ENCODE measurements at places on chromosomes 13 and 19.

DNA sequence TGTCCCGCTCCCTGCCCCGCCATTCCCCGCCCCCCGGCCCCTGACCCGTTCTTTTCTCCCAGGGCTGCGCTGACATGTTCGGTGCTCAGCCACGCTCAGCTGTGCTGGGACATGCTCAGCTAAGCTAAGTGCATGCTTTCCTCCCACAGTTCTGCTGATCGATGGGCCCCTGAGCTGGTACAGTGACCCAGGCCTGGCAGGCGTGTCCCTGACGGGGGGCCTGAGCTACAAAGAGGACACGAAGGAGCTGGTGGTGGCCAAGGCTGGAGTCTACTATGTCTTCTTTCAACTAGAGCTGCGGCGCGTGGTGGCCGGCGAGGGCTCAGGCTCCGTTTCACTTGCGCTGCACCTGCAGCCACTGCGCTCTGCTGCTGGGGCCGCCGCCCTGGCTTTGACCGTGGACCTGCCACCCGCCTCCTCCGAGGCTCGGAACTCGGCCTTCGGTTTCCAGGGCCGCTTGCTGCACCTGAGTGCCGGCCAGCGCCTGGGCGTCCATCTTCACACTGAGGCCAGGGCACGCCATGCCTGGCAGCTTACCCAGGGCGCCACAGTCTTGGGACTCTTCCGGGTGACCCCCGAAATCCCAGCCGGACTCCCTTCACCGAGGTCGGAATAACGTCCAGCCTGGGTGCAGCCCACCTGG, 3.7 kb downstream of the TNFSF9 start:
- DNase-seq: no peak

- DNase-seq: no peak
Measured at GRCh38 chr13:28537171-28537570, 42.2 kb upstream of the FLT1 start.

GRCh38 chr13:35499196-35499662, 22.7 kb upstream of the MAB21L1 start:
- no peak for DNase-seq

DNA sequence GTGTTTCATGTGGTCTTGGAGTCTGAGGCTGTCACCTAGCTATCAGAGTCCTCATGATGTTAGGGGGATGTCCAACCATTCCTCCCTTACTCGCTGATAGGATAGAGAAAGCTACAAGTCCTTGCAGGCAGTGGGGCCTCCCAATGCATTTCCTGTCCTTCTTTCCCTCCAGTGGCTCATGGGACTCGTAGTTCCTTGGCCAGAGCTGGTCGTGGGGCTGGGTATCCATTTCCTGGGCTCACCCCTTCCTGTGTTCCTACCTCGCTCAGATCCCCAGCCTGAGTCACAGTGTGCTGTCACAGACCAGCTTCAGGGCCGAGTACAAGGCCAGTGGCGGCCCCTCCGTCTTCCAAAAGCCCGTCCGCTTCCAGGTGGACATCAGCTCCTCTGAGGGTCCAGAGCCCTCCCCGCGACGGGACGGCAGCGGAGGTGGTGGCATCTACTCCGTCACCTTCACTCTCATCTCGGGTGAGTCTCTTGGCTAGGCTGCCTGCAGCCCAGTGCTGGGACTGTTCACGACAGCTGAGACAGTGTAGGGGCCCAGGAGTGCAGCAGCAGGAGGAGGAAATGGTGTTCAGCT, 19.1 kb downstream of the TMEM150B start:
- no peak for DNase-seq

- peak; percentile 4 for DNase-seq
Measured at GRCh38 chr13:51222037-51222685, at the start of gene FAM124A. FAM124A (plus strand) TSS chr13:51222398; CDS start chr13:51222502, 104 bp downstream.

DNA sequence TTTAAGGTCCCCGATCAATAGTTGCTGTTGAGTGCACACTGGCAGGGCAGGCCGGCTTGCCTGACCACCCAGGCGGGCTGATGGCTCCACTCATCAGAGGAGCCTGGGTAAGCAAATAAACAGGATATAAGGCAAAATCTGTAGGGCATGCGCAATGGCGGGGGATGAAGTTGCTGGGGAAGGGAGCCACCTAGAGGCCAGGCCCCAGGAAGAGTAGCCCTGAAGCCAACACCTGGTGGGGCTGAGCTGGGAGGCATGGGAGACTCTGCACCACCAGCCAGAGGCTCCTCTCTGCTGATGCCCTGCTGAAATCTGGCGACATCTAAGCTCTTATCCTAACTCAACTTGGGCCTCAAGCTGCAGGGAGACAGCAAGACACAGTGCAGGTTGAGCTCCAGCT, 324.3 kb downstream of the ZNF536 start:
- DNase-seq: no peak

GRCh38 chr13:111911754-111912452, 155.0 kb upstream of the SOX1 start:
- no peak for DNase-seq

DNA sequence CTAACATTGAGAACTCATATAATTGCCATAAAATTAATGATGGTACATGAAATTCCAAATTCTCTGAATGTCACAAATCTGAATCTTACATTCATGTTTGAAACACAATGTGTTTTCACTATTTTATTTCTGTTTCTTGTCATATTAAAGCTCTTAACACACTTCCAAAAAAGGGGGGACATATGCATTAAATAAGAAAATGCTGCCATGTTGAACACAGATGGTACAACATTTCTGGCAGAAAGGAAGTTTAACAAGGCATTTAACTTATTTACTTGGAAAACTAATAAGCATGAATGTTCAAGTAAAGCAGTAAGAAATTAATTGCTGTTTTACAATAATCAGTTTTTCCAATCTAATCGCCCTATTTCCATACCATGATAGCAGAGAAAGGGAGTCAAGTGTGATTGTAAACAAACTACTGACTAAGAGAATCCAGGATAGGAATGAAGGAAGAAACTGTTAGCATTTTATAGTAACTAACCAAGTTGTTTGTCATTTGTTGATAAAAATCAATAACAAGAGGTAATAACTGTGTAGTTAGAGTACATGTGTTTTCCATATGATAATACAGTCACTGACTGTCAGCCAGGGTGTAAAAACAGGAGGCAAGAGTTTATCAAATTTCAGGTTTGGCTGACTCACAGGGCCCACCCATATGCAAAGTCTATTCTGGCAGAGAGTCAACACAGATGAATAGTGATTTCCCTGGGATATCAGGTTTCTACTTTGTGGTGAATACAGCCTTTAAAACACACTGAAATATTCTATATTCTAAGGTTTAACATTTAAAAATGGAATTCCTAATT, 5.7 kb upstream of the FOXO1 start:
- DNase-seq: no peak

GRCh38 chr13:26486550-26486949, 70.9 kb upstream of the WASF3 start:
- no peak for DNase-seq

DNA sequence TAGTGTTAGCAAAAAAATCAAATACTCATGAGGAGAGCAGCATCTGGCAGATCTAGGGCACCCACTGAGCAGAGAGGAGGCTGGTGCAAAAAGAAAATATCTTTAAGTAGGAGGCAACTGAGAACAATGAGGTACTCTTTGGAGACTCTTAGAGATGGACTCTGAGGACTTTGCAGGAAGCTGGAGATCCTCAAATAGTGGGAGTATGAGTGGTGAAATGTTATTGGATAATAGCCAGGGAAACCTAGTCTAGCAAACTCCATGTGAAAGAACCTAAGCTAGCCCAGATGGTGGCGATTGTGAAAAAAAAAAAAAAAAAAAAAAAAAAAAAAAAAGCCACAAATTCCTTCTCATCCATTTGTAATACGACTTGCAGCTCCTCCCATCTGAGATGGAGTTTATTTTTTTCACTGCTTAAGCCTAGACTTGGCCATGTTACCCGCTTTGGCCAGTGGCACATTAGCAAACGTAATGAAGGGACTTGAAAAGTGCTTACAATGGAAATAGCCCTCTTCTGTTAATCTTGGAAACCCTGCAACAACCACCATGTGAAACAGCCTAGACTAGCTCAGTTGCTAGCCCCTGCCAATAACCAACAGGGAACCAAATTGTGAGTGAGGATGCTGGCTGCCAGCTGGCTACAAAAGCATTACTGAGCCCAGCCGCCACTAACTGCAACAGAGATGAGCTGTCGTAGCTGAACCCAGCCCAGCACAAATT, 476.2 kb downstream of the KLF12 start:
- no peak for DNase-seq

DNA sequence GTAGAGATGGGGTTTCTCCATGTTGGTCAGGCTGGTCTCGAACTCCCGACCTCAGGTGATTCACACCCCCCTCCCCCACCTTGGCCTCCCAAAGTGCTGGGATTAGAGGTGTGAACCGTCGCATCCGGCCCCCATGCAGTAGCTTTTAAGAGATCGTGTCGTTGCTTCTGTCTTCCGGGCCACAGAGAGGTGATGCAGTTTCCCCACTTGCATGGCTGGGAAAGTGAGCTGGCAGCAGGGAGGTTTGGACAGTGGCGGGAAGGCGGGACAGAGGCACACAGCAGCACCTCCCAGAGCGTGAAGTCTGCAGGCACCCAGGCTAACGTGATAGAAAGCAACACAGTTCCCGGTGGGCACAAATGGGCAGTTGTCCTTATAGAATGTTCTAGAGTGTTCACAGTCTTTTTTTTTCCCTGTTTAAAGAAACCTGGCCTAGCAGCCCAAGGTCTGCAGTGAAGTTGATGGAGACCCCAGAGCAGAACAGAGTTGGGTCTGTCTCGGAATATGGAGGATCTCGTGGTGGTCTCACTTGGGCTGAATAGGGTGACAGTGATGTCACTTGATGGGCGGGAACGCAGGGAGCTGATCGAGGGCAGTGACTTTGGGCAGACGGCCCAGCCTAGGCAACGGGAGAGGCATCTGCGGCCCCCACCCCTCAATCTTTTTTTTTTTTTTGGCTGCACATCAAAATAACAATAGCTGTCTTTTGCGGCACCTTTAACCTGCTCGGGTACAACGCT, 4.9 kb downstream of the UHRF1 start:
- peak; percentile 14 for DNase-seq
